ENCODE measurements at places on chromosomes 11 and 22.

DNA sequence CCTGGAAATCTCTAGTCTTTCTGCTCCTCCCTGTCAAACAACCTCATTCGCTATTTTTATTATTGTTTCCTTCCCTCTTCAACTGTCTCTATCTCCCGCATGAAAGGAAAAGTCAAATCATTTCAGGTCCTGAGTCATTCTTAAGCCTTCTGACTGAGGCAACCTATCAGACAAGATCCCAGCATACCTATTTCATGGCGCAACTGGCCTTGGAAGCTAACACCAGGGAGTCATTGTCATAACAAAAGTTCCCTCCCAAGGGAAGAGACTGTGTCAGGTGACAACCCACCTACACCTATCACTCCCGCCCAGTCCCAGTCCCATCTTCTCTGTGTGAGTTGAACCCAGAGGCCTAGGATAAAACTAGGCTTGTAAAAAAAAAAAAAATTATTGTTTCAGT is 10.2 kb upstream of the ARHGAP42 start:
- no peak for DNase-seq

- DNase-seq: no peak
Measured at GRCh38 chr11:61588728-61589191, 7.9 kb upstream of the SYT7 start.

DNA sequence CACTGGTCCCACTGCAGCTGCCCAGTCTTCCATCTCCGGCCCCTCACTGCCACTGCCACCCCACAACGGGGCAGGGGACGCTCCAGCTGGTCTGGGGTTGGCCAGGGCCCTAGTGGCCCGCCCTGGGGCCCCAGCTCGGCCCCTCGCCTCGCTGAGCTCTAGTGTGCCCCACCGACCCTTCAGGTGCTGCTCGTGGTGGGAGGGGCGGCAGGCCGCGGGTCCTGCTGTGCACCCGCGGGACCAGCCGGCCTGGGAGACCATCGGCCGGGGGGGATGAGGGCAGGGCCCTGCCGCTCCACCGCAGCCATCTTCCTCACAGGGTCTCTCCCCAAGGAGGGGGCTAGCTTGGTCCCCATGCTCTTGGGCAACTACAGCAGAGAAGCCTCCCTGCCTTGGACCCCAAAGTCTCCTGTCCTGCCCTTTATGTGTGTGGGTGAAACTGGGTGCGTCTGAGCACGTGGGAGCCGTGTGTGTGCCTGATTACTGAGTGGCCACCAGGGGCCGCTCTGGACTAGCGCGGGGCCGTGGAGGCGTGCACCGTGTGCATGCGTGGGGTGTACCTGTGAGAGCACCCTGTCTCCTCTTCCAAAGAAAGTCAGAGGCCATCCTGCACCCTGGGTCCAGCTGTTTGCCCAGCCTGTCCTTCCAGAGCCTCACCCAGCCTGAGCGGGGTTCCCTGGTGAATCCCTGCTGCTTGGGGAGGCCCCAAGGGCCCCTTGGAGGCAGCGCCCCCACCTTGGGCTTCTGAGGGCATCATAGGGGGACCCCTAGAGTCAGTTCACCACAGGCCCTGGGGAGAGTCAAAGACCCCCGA is 6.0 kb upstream of the ACR start:
- DNase-seq: no peak

DNA sequence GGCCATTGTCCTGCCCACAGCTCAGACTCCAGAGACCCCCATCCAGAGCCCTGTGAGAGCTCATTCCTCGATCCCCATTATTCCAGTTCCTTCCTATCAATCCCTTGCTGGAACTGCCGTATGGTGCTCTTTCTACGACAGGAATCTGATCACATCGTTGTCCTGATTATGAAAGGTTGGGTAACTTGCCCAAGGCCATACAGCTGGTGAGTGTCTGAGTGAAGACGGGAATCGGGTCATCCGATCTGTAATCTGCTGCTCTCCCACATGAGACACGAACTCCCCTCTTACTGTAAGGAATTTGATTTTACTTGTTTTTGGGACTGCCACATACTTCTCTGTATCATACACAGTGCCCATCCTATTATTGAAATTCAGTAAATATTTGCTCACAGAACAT is 149.1 kb downstream of the OPCML start:
- DNase-seq: no peak

DNA sequence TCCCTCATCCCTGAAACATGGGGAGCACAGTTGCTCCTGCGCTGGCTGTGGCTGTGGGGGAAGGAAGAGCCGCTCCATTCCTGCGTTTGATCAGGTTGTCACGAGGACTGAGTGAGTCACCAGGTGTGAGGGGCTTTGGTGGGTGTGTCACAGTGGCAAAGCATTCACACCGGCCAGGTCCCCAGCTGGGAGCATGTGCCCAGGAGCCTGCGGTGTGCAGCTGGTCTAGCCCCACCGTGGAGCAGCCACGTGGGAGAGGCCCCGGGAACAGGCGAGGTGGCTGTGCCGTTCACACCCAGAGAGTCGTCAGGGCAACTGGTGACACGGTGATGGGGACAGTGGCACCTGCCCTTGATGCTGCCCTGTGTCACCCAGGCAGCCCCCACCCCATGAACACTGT is 47.6 kb upstream of the PPARA start:
- DNase-seq: peak; percentile 14

GRCh38 chr11:71525938-71526495 is 1.1 kb upstream of the KRTAP5-7 start:
- no peak for DNase-seq

DNA sequence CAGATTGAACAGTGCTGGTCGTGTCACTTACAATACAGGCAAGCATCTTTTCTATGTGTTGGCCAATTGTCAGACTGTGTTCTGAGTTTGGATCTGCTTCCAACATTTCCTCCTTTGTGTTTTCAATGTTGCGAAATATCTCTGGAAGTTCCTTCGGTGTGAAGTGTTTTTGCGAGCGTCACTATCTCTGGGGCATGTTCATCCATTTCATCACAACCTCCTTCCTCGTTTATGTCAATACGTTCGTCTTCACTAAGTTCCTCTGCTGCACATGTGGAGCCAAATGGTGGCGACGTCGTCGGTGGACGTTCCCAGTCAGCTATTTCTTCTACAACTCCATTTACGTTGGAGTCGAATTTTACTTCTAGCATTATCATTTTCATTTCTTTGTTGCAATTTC is 100.2 kb upstream of the LMO1 start:
- DNase-seq: no peak

DNA sequence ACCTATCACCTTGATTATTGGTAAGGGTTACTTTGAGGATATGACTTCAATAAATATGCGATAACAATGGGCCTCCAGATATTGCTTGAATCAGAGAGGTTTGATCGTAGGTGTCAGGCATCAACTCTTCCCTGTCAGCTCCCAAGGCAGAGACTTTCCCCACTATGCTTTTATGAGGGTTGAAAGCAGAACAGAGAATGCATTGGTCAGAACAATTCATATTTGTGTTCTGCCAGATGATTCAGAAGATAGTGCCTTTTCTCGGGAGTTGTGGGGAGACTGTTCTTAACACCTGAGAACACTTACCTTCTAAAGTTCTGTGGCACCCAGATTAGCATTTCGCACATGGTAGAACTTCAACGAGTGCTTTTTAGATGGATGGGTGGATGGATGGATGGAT is 386.3 kb upstream of the CADM1 start:
- DNase-seq: no peak

DNA sequence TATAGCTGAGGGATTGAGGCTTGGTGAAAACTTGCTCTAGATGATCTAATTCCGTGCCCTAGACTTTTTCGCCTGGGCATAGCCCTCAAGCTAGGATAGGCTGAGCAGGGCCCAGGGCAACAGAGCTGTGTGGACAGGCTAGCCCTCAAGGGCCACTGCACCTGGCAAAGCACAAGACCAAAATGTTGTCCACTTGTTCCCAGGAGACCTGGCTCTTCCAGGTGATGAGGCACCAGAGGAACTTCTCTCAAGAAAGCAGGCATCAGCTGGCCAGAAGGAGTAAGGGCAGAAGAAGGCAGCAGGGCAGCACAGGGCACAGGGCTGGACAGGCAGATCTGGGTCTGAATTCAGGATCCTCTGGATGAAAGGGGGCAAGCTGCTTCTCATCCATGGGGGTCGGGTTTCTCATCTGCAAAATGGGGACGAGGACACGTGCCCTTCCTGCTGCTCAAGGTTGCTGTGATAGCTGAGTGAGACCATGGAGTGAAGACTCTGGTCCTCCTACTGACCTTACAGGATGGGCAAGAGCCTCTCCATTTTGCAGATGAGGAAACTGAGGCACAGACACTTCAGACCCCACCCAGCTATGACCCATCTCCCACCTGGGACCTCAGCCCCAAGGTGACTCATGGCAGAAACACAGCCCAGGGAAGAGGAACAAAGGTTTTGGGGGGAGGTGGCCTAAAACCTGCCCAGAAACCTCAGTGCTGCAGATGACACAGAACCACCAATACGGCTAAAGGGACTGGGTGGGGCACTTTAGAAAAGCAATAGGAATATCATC is 42.2 kb upstream of the PRDM11 start:
- no peak for DNase-seq

DNA sequence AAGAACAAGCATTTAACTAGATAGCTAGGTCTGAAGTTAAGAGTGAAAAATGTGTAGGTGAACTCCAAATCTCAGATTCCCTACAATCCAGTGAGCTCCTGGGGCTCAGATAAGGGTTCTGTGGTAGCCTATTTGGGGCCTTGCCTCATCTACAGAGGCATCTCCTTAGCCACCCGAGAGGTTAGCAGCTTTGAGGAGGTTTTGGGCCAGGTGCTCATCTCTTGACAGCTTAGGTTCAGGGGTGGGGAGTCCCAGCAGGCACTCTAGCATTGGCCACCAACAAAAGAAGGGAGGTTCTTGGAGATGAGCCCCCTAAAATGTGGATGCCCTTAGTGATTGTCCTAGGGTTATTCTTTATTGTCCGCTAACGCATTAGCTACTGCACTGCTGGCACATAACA is 184.4 kb upstream of the B3GAT1 start:
- no peak for DNase-seq

DNA sequence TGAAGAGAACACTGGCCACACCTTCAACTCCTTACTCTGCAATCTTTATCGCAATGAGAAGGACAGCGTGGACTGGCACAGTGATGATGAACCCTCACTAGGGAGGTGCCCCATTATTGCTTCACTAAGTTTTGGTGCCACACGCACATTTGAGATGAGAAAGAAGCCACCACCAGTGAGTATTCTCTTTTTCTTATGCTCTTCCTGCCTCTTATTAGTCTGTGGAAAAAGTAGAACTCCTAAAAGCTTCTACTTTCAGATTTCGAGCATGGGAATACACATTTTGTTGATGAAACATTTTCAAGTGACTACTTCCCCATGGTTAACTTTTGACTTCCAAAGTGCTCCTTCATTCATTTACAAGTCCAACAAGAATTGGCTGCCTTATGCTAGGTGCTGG is 20.9 kb downstream of the ALKBH3 start:
- DNase-seq: no peak

DNA sequence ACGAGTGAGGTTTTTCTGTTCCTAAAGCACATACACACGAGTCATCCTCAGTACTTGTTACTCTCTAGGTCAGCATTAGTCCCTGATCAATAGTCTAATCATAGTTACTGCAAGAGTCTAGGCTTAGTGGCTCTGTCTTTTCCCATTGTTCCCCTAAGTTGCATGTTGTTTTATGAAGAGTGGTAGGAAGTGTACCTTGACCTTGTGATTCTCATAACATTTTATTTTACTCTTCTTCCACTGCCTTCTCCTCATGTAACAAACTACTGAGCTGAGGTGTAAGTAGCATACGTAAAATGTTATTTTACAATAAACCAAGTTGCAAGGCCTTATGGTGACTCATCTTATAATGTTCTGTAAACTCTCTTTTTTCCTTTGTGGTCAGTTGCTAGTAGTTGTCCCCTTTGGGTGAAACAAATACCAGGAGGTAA is 15.0 kb downstream of the METTL15 start:
- DNase-seq: peak; percentile 9

- DNase-seq: no peak
Measured at GRCh38 chr22:24460418-24461089, 33.2 kb downstream of the ADORA2A start.

GRCh38 chr11:7422544-7423331 is 62.6 kb upstream of the OLFML1 start:
- DNase-seq: no peak

- peak; percentile 57 for DNase-seq
Measured at GRCh38 chr22:38766076-38766777, 10.4 kb upstream of the SUN2 start.

DNA sequence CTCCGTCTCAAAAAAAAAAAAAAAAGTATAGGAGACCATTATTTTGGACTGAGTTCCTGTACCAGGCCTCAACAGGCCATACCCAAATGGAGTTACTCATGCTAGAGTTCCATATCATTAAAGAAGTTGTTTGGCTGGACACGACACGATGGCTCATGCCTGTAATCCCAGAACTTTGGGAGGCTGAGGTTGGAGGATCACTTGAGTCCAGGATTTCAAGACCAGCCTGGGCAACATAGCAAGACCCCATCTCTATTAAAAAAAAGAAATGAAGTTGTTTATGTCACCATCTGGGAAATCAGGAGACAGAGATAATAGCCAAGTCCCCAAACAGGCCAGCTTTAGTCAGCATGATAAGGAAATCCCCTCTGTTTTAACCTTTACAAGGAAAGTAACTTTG is 6.7 kb upstream of the FNBP4 start:
- DNase-seq: no peak

DNA sequence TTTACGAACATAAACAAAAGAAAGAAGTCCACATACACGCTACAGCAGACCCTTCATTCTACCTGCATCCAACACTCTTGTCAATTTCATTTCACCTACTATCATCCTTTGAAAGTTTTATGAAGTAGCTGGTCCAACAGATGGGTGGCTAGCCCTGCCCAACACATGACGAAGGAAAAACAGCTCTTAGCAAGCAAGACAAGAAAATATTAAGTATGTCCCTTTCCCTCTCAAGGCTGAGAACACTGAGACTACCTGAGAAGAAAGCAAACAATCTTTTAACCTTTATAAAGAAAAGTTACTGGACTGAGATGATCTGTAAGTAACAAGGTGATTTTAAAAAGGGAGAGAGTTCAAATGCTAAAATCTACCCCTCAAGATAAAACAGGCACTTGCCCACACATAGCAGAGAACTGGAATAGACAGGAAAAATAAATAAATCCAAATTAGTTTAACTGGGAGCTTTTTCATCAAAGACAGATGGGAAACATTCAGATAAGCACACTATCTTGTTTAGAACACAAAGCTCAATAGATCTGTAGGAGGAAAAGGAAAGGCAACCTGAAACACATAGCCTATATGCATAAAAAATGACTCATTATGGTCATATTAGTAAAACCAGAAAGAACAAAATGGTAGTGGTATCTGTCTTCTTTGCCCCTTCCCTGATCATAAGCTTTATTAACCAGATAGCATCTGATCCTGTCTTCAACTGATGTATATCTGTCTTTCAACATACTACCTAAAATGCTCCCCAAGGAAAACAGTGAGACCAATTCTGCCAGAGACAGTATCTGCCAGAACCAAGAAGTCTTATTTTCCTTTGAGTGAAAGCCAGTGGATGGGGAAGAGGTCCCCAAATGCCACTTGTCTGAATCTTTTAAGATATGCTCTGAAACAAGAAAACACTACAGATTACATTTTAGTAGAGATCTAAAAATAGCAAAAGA is 104.3 kb downstream of the MRTFA start:
- no peak for DNase-seq

DNA sequence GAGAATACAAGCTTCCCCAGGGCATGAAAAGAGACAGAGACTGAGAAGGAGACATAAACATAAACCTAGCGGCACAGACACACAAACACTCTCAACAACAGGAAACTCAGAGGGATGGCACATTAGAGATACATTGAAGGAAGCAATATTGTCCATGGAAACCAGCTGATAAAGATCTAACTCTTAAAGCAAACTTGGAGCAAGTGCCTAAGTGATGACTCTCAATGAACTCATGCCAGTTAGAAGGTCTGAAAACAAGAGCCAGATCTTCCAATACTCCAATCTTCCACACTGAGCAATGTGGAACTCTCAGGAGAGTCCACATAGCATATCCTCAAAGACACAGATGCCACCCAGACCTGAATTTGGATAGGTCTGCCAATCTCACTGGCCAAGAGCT is 168.8 kb upstream of the ISX start:
- peak; percentile 31 for DNase-seq

All from RCC 7860 (cell line).